ENCODE measurements at places on chromosomes 1 and 21.

DNA sequence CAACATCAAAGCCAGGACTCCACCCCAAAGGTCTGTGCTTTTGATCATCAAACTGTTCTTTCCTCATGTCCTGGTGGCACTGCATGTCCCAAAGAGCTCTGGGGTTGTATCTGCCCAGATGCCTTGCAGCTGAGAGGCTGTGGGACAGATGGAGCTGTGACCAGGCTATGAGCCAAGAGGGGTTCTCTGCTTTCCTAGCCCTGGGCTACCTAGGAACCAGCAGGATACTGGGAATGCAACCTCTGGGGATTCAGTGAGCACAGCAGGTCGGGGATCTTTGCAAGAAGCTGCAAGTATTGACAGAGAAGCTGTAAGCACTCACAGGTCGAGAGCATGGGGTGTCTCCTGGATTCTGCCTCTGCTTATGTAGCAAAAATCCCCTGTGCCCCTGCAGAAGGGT lies 186.6 kb downstream of the GRIK3 start:
- peak; percentile 36 for DNase-seq

GRCh38 chr1:18597160-18598042 lies 33.2 kb upstream of the PAX7 start:
- peak; percentile 62 for DNase-seq

DNA sequence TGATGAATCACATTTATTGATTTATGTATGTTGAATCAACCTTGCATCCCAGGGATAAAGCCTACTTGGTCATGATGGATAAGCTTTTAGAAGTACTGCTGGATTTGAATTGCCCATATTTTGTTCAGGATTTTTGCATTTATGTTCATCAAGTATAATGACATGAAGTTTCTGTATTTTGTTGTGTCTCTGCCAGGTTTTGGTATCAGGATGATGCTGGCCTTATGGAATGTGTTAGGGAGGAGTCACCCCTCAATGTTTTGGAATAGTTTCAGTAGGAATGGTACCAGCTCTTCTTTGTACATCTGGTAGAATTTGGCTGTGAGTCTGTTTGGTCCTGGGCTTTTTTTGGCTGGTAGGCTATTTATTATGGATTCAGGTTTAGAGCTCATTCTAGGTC lies 1643.1 kb upstream of the B3GALT2 start:
- DNase-seq: no peak

DNA sequence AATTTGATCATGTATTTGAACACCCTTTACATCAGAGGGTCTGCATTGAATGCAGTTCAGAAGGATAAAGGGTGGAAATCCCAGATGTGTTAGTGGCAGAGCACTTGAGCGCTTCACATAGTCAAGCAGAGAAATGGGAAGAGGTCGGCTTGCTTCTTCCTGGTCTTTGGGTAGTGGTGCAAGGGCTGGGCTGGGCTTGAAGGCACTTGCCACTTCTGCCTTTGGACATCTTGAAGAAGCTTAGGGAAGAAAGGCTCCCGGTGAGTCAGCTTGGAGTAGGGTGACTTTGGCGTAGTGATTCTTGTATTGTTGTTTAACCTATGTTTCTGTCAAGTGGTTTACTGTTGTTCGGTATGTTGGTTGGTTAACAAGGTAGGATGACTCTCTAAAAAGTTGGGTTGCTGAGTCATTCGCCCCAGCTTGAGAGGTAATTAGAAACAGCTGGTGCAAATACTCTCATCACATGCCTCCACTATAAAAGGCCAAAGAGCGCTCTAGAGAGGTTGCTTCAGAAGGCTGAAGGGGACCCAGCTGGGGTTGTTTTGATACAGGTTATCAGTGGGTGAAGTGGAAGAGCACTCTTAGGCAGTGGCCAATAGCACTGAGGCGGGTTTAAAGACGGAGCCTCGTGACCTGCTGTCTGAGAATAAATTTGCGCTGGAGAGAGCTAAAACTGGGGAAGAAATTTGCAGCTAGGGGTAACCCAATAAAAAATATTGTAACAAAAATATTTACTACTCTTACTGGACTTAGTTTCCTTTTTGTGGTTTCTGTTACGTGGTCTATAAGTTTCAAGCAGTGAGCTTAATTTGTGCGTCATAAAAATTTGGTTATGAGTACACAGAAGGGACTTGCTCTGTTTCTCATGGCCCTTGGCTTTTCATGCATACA lies 1.4 kb downstream of the BACH1 start:
- peak; percentile 40 for DNase-seq

DNA sequence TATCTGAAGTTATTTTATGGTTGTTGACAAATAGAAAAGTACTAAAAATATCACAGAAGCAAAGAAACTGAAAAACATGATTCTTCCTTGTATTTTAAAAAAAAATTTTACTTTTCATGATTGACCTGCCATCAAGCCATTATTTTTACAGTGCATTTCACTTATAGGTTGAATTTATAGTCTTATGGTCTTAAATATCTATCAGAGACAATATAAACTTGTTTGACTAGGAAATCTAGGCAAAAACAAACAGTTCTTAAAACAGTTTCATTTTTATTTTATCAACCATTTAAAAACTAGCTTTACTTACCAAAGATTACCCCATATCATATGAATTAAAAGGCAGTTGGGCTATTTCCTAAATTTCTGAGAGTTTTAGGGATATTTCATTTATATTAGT lies 59.2 kb downstream of the SLC16A1 start:
- no peak for DNase-seq

DNA sequence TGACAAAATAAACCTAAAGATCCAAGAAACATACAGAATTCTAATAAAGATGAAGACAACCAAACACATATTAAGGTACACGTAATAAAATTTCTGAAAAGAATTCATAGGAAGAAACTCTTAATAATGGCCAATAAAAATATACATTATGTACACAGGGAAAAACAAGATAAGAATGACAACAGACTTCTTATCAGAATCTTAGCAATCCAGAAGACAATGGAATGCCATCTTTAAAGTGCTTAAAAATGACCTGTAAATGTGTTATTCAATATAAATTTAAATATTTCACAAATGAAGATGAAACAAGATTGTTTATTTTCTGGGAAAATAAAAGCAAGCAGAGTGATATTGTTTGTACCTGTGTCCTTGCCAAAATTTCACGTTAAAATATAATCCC lies 530.4 kb upstream of the PTBP2 start:
- no peak for DNase-seq

DNA sequence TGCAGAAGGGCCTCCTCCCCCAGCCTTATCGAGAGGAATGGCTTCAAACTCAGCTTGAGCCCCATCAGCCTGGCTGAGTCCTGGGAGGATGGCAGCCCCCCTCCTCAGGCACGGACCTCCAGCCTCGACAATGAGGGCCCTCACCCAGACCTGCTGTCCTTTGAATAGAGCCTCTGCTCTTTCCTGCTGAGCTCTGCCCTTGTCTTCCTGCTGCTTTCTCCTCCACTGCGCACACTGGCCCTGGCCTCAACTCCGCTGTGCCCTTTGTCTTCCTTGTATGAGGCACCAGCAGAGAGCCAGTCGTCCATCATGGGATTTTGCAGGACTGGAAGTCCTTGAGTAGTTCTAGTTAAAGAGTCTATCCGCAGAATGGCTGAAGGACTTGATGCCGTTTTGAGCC lies 2.0 kb downstream of the C1orf226 start:
- no peak for DNase-seq

- DNase-seq: no peak
These were observed 21.2 kb downstream of the PTPN22 start for GRCh38 chr1:113850127-113850796.

- DNase-seq: no peak
These were observed 151.3 kb upstream of the PTGFR start for GRCh38 chr1:78339490-78339889.

- peak; percentile 47 for DNase-seq
These were observed 3.7 kb upstream of the ARHGEF19 start for GRCh38 chr1:16215882-16216753.

DNA sequence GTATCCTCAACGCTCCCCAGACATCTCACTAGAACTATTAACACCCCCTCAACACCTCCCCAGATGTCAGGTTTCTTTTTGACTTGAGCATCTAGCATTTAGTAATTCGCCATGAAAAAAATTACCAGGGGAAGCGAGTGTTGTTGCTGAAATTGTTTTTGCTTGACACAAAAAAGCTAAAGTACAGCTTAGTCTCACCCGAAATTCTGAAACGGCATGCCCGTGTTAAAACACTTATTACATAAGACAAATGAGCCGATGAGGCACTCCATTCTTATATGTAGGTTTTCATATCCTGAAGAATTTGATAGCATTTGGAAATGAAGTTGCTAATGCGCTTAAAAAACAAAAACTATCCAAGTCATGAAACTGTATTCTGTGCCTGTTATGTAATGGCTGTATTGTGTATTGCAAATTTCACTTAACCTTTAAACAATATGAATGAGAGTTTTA lies 1.3 kb upstream of the NRIP1 start:
- DNase-seq: no peak

DNA sequence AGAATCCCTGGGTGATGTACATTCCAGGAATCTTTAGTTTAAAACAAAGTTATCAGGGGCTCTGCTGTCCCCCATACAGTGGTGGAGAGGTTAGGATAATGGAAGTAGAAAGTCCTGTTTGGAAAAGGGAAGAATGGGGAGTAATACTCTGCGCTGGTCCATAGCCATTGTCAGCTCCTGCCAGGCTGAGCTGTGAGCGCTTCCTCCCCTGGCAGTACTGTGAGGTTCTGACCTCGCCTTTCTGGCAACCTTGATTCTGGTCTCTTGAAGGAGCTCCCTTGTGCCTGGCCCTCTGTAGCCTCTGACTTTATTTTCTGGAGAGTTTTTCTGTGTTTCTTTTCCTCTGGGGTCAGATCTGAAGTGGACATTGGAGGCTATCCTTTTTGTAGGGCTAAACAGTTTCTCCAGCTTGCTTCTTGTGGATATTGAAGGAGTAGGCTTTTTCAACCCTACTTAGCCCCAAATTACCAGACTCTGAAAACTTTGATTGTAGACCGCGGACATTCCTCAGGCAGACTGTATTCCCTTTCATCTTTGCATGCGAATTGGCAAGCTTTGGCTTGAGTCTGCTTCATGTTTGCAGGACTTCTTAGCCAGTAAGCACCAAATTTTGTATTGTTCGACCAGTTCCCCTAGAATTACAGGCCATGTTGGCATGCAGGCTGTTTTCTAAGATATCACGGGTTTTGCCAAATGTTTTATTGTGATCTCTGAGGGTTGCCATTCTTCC lies 13.8 kb downstream of the UBE4B start:
- DNase-seq: no peak

DNA sequence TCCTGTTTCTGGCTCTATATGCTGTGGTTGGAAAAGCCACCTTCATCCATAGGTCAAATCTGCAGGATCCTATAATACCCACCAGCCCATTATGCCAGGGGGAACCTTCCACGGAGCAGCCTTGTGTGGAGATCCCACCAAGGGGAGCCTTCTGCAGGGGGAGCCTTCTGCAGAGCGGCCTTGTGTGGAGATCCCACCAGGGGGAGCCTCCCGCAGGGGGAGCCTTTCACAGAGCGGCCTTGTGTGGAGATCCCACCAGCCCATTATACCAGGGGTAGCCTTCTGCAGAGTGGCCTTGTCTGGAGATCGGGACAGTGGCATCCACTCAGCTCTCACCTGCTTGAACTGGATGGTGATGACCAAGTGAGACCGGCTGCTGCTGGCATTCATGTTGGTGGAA lies 85.3 kb downstream of the SCCPDH start:
- DNase-seq: no peak

- no peak for DNase-seq
These were observed 7.1 kb upstream of the CFAP141 start for GRCh38 chr1:154213274-154213673.

DNA sequence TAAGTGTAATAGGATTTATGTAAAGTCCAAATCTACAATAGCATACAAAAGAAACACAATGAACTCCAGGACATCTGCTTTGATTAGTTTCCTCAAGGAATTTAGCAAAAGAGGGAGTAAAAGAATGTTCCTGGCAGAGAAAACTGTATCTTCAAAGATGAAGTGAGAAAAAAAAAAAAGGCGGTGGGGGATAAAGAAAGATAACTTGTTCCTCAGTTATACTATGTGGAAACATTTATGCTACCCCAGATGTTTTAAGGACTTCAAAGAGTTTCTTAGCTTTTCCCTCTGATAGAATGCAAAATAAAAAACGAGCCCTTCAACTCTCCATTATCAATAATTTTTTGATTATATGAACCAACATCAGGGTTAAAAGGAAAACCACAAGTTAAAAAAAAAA lies 908.9 kb upstream of the ADGRL2 start:
- no peak for DNase-seq

DNA sequence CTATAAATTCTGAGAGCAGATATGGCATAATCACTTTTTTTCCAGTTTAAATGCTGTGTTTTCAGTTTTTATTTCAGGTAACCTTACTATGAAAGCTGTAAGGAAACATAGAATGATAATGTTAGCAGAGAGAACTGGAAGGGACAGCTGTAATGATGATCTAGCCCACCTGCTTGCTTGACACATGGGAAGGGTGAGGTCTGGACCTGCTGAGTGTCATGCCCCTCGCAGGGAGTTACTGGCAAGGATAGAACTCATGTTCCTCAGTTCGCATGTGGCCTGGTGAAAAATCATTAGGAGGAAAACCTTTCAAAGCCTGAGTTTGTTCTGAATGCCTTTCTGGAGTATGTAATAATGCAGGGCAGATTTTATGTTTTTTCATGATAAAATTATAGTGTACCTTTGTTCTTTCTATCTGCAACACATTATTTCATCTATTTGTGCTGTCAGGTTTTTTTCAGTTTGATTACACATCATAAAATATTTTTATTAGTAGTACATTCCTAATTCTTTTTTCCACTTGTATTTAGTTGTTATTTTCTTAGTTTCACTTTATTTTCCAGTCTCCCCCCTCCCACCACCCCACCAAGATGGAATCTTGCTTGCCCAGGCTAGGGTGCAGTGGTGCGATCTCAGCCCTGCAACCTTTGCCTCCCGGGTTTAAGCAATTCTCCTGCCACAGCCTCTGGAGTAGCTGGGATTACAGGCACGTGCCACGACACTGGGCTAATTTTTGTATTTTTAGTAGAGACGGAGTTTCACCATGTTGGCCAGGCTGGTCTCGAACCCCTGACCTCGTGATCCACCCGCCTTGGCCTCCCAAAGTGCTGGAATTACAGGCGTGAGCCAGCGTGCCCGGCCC lies 8.0 kb downstream of the DDI2 start:
- DNase-seq: no peak

DNA sequence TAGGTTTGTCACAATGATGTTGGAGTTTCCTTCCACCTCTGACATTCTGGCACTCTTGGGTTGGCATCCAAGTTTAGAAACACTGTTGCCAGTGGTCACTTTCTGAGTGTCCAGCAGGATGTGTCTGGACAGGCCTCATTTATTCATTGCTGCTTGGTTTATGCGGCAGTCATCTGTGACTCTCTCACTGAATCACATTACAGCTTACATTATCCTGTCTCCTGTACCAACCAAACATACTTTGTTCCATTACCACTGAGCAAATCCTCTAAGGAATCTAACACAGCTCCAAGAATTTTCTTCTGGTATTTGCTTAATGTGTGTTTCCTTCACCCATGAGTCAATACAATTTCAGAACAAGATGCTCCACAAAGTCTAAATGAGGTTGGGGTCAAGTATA lies 19.9 kb downstream of the SGIP1 start:
- DNase-seq: no peak
